ENCODE measurements at places on chromosomes 2 and 18.
A peak's percentile ranks its signal among the peaks of the same experiment; 100 is the strongest.

DNA sequence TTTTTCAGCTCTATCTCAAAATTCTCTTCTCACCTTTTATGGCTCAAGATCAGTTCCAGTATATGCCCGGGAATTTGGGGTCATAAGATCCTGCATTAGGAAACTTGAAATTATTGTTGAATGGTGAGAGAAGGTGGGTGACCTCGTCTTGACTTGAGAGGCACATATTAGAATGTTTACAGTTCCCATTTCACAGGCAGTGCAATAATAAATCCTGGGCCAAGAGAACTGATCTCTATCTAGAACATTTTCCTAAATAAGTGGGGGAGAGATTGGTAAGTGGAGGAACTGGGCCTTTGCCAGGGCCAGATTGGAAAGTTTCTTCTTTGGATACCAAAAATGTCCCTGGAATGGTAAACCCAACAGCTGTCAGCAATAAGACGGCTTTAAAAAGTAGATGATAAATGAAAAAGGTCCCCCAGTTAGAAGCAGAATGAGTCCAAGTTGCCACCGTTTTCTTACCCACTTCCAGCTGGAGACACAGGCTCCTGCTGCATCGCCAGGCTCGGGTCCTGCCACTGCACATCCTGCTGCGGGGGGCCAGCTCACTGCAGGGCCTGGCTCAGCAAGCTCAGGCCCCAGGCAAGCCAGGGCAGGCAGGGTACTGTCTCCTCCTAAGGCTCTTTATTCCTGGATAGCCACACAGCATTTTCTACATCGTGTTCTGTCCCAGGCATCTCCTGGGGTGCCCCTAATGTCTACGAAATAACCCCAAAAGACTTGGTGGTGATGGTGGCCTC lies 126.4 kb upstream of the EPAS1 start:
- no peak for DNase-seq

GRCh38 chr2:66794070-66794469 lies 359.1 kb downstream of the MEIS1 start:
- DNase-seq, result no peak

DNA sequence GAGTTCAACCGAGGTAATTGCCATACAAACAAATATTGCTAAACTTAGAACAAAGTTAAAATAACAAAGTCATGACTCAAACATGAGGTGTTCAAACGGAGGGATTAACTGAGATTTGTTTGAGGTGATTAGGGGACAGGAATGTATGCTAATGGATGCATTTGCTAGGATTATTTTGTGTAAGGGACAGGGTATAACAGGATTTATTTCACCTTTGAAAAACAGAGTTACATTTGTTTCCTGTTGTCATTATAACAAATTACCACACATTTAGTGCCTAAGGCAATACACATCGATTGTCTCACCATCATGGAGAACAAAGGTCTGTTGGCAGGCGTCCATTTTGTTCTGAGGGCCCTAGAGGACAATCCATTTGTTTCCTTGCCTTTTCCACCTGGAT lies 304.3 kb upstream of the CNTNAP5 start:
- no peak for DNase-seq

DNA sequence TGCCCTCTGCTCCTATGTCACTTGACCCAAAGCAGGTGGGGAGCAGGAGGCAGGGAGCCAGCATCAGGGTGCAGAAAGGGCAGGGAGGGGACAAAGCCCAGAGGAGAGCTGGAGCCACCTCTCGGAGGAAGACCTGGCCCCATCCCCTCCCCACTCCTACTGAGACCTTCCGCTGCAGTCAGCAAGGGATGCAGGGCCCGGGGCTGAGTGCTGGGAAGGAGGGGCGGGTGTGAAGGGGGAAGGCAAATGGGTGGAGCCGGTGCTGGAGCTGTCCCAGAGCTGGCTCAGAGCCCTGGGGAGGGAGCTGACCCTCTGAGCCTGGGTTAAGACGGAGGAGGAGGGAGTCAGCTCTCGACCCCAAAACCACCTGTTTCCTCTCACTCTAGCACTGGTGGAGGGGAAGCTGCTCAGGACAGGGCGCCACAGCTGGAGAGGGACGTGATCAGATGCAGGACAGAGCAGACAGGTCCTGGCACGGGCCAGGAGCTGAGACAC lies 33.8 kb downstream of the HS1BP3 start:
- no peak for DNase-seq

DNA sequence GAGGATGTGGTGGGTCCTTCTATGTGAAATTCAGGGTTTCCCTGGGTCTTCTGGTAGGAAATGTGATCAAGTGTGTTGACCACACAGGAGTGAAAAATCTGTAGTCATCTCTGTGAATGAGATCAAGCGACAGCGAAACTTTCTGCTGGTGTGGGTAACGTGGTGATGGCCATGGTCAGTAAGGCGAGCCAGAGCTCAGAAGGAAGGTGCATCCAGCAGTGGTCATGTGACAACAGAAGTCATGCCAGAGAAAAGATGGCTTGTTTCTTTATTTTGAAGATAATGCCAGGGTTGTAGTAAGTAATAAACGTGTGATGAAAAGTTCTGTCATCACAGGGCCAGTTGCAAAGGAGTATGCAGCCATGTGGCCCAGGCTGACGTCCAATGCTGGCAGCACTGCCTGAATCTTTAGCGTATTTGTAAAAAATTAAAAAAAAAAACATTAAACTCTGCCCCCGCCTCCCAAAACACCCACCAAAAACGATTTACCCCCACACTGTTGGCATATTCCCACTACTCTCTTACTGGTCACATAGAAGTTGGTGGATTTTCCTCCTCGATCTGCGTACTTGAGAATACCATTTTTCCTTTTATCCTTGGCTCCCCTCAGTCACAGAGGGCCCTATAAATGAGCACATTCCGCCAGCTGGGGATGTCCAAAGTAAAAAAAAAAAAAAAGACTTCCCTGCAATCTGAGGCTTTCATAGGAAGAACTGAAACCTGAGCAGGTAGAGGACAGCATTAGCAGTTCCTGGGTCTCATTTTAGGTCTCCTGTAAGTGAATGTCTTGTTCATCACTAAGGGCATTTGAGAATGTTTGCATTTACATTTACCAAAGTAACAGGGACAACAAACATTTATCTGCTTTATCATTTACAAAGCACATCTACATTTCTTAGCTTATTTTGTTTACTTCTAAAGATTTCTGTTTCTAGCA lies 70.6 kb downstream of the SLC4A3 start:
- DNase-seq, result no peak

GRCh38 chr2:31534636-31535035 lies 46.1 kb downstream of the SRD5A2 start:
- no peak for DNase-seq

DNA sequence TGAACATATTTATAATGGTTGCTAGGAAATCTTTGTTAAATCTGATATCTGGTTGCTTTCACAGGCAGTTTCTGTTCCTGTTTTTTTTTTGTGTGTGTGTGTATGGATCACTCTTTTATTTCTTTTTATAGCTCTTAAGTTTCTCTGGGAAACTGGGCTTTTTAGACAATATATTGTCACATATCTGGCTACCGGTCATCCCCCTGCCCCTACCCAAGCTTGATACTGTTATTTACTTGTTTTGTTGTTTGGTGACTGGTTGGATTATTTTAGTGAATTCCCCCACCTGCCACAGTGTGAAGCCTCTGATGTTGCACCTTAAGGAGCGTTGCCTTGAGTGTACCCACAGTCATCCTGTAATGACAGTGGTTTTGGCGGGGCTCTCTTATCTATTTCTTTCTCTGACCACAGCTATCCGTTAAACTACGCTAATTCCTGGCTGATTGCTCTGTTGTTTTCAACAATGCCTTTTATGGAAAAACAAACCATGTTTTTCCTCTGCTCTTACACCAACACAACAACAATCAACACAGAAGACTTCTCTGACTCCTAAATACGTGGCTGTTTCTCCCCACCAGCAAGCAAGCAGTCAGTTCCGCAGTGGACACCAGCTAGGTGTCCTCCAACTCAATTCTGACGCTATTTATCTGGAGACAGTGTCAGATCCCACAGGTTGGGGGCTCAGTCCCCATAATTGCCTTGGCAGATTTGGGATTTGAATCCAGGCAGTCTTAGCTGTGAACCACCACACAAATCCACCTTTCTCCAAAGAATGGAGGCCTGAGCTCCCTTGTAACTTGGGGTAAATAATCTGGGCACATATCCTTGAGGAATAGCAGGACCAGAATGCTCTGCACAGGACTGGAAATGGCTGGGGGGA lies 10.9 kb downstream of the GNLY start:
- DNase-seq, result no peak

DNA sequence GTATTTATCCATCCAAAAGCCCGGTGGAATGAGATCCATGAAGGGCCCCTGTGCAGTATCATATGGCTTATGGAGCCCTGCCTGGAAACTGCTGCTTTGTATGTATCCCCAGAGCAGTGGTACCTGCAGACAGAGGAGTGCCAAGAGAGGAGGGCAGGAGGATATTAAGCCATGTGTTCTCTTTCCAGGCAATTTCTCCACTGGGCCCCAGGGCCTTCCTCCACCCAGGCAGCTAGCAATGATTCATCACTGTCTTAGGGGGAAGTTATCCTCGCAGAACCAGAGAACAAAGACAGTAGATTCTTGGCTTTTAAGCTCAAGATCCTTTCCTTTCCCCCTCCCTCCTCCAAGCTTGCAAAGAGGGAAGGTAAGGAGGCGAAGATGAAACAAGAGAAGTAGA lies 98.1 kb downstream of the LRRC30 start:
- no peak for DNase-seq

DNA sequence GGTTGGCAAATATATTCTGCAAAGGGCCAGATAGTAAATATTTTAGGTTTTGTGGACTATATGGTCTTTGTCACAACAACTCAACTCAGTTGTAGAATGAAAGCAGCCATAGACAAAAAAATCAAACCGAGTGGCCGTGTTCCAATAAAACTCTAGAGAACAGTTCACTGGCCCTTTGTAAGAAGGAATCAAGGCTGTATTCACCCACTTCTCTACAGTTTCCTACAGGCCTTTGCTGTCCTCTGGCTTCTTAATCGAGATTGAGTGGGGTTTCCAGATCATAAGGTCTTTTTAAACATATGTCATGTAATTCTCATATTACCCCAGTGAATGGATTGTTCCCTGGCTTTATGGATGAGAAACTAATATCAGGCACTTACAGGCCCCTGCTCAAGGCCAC lies 448.9 kb upstream of the ETAA1 start:
- DNase-seq, result no peak

GRCh38 chr2:190571686-190572085 lies 37.2 kb upstream of the NEMP2 start:
- no peak for DNase-seq

- DNase-seq, result no peak
Measured at GRCh38 chr2:216478791-216479190, 19.9 kb upstream of the RPL37A start.

DNA sequence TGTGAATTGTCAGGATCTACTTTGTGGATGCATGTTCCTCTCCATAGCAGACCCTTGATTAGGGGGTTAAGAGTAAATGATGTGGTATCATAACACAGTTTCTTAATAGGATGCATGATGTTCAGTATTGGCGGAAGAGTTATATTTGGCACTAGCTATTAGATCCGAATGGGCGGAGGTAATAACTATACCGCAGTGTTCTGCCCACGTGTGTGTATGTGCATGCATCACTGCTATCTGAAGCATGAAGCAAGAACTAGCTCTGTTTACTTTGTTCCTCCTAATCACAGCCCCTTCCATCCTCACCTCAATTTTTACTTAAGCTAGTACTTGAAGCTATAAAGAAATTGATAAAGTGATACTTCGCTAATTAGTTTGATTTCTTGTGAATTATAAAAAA lies 159.6 kb upstream of the NOSTRIN start:
- DNase-seq, result no peak

DNA sequence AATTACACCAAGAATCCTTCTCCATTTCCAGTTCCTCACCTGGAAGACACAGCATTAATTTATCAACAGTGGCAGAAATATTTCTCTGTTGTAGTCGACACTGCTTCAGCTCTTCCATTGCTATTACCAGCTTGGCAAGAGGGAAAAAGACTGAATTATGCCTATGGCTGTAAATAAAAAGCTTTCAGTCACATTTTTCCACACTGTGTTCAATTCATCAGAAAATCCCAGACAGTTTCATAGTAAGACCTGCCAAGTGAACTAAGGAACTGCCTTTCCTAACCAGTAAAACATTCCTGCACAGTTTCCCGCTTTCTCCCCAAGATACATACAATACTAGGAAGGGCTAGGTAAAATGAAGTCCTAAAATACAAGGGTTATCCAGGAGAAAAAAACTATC lies 94.7 kb downstream of the EXOC6B start:
- DNase-seq, result no peak

DNA sequence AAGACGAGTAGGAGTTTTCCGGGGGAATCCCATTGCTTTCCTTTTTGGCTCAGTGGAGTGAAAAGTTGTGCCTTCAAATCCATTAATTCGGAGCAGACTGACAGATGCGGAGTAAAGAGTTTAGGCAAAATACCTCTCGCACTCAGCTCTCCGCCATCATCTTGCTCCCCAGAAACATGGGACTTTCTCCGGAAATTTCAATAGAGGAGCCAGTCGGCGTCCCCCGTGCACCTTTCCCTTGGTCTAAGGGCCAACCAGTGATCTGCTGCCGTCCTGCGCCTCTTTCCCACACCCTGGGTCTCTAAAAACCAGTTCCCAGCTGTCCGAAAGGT lies 318 bp downstream of the TYW5 start:
- peak; percentile 58 for DNase-seq

- no peak for DNase-seq
Measured at GRCh38 chr18:25827961-25828561, 262.4 kb downstream of the SS18 start.

GRCh38 chr2:23599667-23600066 lies 214.7 kb downstream of the KLHL29 start:
- DNase-seq, result no peak

DNA sequence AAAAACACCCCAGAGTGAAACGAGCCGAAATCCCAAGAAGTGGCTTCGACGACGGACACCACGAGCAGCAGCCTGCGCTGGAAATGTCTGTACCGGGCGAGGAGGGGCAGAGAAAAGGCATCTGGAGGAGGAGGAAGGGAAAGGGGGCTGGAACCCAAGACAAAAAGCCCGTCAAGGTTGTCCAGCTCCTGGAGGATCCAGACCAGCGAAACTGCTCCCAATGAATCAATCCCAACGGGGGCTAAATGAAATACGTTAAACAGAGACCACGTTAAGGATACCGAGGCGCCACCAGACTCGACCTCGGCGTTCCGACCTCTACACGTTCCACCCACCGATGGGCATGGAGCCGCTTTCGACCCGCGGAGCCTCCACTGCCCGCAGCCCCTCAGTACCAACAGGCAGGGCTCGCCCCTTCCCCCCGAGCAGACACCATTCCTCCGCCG lies 400 bp downstream of the CCDC88A start:
- peak; percentile 33 for DNase-seq

DNA sequence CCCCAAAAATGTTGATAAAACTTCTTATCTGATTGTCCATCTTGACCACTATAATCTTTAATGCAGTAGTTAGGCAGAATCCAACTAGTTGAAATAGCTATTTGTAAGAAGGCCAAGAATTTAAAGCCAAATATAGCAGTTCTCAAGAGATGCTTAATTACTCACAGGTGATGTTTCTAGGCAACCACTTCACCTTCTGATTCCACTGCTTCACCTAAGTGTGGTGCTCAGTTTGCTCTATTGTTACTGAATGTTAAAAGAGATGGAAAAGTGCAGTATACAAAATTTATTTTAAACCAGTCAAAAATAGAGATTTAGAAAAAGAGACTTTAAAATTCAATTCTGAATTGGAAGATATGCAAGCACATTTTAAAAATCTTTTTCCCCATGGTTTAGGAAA lies 539.4 kb downstream of the ZNF804A start:
- DNase-seq, result no peak
